Smooth muscle cell of the umbilical artery (primary cell): ENCODE measurements at places on chromosomes 3 and 15. TPM values are rescaled to one million over a fixed set of nuclear protein-coding genes. Genes with fewer than 3 reads are reported as not detected.

CPEB1 gene
- 7.5 and 20.8 TPM in 2 replicates for total RNA-seq

SPSB4 gene
- under 0.01 TPM in 1 of 2 replicates, not detected in the other for total RNA-seq

PARL gene
- 30.9 and 31.8 TPM in 2 replicates for total RNA-seq

TMED3 gene
- total RNA-seq, result 134 and 282 TPM in 2 replicates

MINDY4B gene
- total RNA-seq, result not detected in 2 replicates

CLDN16 gene
- total RNA-seq, result under 0.01 and 0.23 TPM in 2 replicates

CD47 gene
- total RNA-seq, result 108 and 116 TPM in 2 replicates

MRPL47 gene
- 29.1 and 30.5 TPM in 2 replicates for total RNA-seq

PARP15 gene
- under 0.01 and 0.18 TPM in 2 replicates for total RNA-seq

MED12L gene
- 0.42 and 0.89 TPM in 2 replicates for total RNA-seq

PRRT3 gene
- total RNA-seq, result 2.4 and 3.0 TPM in 2 replicates

CA12 gene
- 98.9 and 366 TPM in 2 replicates for total RNA-seq
